ENCODE measurements at places on chromosomes 5 and 9.
A peak's percentile ranks its signal among the peaks of the same experiment; 100 is the strongest.

DNA sequence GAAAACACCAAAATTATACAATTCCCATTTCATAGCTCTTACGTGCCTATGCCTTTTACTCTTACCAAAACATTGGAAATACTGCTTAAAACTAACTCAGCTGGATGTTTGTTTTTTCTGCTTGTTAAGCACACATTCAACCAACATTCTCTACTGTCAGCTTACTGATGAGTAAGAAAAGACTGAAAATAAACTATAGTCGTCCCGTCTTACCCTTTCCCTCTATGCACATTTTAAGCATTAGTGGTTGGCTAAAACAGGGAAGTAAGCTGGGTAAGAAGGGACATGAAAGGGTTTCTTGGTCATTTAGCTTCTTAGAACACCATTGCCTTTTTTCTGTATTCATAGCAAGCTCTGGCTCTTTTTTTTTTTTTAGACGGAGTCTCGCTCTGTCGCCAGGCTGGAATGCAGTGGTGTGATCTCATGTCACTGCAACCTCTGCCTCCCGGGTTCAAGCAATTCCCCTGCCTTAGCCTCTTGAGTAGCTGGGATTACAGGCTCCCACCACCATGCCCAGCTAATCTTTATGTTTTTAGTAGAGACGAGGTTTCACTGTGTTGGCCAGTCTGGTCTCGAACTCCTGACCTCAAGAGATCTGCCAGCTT lies 232.1 kb upstream of the PCSK5 start:
- no peak for DNase-seq

DNA sequence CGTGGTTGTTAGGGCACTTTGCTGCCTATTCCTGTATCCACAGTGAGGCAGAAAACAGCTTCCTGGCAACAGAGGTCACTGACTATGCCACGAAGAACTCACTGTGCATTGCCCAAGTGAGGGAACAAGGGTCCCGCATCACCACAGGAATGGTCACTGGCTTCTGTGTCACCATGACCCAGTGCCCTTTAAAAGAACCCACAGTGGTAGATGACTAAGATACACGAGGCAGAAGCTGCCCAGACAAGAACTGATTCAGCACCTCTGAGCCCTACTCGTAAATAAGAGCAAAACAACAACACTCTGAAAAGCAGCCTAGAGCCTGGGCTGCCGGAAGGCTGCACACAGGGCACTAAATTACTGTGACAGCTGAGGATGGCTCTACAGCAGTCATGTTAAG lies 236.6 kb upstream of the RASEF start:
- DNase-seq = peak; percentile 15

GRCh38 chr9:115262477-115262876 lies 144.5 kb upstream of the TNC start:
- peak; percentile 99 for DNase-seq

DNA sequence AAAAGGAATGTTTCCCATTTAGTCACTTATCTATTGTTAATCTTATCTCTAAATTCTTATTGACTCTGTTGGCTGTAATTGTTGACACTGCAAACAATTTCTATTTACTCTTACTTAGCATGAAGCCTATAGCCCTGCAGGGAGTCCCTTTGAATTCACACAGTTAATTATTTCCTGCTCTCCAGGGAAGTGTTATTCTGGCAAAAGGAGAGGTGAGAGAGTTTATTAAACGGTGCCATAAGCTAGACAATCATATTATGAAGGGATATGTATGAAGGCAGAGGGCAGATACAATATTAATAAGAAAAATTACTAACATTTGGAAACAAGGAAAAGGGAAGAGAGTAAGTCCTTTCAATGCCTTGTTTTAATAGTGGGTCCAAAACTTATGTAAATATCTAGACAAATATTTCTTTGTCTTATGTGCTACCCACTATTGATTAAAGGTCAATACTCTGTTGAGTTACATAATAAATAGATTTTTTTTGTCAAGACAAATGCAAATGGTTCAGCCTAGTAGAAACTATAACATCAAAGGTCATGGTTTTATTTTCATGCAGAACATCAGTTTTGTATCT lies 107.1 kb downstream of the CDH18 start:
- peak; percentile 28 for DNase-seq

DNA sequence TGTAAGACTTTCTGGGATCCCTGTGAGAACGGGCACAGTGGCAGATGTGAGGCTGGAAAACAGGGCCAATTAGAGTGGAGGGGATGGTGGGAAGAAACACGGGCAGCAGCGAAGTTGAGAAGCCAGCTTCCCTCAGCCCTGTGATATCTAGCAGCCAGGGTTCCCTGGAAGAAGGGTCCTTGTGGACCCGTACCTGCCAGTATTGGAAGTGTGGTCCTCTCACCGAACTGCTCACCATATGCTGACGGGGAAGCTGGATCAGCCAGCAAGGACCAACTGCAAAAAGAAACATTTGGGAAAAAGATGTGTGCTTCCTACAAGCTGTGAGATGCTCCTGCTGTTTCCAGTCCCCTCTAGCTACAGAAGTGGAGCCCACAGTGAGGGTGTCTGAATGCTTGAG lies 13.6 kb downstream of the CKMT2 start:
- no peak for DNase-seq

DNA sequence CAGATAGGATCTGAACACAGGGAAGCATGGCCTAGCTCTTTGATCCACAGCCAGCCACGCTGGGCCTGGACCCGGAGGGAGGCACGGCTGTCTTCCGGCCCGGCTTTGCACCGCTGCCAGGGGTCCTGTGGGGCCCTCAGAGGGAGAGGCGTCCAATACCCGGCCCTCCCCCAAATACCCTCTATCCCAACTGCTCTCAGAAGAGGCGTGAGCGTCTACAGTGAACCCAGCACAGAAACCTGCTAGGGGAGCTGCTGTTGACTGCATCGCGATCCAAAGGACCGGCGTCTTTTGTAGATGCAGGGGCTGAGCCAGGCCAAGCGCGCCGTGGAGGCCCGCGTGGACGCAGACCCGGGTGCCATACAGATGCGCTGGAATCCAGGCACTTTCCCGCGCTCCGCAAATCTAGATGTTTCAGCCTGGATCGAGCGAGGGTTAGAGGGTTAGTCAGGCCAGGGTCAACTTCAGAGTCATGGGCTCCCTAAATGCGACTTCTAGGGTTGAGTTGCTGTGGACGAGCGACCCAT lies 1.1 kb upstream of the TCF7 start:
- no peak for DNase-seq

DNA sequence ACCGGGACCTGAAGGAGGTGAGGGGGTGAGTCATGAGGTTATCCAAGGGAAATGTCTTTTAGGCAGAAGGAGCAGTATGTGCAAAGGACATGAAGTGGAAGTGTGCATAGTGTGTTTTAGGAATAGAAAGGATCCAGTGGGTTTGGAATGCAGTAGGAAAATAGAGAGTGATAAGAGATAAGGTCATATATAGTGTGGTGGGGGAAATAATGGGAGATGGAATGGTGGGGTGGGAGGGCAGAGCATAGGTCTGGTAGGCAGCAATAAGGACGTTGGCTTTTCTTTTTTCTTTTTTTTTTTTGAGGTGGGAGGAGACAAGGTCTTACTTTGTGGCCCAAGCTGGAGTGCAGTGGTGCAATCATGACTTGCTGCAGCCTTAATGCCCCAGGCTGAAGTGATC lies 17.8 kb downstream of the SNX24 start:
- no peak for DNase-seq

DNA sequence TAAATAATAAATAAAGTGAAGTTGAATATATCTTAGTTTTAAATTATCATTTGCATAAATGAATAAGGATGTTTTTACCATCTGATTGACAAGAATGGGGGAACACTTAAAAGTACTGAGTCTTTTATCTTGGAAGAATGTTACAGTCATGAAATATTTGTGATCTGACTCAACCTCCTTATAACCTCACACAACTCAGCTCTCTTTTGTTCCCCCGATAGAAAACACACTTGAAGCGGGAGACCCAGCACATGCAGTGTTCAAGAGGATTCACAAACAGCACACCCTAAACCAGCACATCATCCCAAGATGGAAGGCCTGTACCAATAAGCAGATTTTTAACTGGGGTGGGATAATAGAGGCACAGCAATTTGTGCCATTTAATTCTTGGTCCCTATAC lies 15.5 kb downstream of the BAAT start:
- no peak for DNase-seq

DNA sequence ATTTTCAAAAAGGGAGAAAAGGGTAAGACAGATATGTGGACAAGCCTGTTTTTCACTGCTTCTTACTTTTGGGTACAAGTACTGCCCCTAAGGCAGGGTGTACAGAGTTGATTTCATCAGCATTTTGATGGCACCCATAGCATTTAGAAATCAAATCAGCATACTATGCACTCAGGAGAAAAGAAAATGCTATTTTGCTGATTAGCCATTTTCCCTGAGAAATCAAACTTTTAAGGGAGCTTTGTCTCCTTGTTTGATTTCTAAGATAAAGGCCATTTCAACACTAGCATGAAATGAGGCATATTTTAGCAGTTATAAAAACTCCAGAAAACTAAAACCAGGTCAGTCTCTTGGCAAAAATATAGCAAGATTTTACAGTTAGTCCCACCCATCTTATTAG lies 2269.4 kb upstream of the WWC1 start:
- DNase-seq = no peak

DNA sequence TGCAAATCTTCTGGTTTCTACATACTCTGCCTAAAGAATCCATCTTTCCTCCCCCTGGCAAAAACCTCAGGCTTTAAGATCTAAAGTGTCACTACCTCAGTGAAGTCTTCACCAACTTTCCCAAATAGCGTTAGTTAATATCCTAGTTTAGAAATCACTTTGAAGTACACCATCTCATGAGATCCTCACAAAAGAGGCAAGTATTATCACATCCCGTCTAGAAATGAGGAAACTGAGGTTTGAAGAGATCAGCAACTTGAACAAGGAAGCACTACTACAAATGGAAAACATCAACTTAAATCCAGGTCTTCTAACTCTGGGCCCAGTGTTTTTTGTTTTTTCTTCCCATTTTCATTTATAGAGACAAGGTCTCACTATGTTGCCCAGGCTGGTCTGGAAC lies 4.6 kb downstream of the AP3B1 start:
- DNase-seq = no peak

DNA sequence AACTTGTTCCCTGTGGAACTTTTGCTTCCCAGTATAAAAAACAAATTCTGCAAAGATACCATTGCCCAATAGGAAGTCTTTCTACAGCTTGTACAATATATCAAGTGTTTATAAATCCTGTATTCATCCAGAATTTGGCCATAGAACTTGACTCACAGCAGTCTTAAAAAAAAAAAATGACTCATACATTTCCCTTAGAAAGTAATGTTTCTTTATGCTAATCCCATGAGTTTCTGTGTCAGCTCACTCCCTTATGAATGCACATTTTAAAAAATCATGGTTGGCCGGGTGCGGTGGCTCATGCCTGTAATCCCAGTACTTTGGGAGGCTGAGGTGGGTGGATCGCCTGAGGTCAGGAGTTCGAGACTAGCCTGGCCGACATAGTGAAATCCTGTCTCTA lies 89.3 kb upstream of the DMRT1 start:
- DNase-seq = no peak

- DNase-seq = no peak
Measured at GRCh38 chr5:112687306-112687705, 50.4 kb upstream of the APC start.

DNA sequence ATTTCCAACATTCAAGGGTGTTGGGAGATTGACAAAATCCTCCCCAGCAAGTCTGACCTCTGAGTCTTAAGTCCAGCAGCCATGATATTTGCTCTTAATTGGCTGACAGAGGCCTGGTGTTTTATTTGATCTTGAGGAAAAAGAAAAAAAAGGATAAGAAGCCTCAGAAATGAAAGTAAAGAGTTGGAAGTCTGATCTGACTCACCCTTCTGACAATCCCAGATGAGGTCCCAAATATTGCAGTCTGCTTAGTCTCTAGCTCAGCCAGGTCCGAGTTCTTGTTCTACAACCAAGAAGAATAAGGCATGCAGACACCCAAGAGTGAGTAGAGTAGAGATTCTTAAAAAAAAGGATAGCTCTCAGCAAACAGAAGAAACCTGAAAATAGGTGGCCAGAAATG lies 632.5 kb upstream of the ST8SIA4 start:
- DNase-seq = no peak

- DNase-seq = no peak
Measured at GRCh38 chr9:80648336-80648735, 1041.0 kb downstream of the TLE1 start.

DNA sequence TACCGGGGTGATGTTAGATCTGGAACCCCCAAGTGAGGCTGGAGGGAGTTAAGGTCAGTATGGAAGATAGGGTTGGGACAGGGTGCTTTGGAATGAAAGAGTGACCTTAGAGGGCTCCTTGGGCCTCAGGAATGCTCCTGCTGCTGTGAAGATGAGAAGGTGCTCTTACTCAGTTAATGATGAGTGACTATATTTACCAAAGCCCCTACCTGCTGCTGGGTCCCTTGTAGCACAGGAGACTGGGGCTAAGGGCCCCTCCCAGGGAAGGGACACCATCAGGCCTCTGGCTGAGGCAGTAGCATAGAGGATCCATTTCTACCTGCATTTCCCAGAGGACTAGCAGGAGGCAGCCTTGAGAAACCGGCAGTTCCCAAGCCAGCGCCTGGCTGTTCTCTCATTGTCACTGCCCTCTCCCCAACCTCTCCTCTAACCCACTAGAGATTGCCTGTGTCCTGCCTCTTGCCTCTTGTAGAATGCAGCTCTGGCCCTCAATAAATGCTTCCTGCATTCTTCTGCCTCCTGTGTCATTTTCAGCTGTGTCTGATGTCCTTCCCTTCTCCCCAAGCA lies 2.3 kb upstream of the MYOZ3 start:
- DNase-seq = no peak

GRCh38 chr9:68871236-68871635 lies 142.7 kb downstream of the PRKACG start:
- no peak for DNase-seq

DNA sequence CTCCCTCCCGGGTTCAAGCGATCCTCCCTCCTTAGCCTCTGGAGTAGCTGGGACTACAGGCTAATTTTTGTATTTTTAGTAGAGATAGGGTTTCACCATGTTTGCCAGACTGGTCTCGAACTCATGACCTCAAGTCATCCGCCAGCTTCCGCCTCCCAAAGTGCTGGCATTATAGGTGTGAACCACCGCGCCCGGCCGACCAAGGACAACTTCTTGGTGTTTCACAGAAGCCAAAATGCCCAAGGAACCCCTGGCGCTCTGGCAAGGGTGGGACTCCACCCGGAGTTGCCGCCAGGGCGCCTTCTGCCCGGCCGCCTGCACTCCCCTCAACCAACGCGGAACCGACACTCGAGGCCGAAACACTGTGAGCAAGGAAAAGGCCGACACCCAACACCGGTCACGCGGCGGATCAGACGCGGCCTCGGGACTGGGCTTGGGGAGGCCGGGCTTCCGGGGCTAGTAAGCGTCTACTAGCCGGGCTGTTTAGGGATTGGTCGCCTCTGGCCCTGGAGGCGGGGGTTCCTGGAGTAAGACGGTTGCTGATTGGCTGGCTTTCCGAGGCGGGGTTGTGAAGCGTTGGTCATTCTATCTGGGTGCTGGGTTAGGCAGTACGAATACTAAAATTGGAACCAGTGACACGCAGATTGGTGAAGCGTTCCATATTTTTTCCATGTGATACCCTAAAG lies 7.7 kb upstream of the CFAP157 start:
- peak; percentile 97 for DNase-seq
